ENCODE measurements at places on chromosomes 7 and 10. TPM values are rescaled to one million over a fixed set of nuclear protein-coding genes. Genes with fewer than 3 reads are reported as not detected.

DNA sequence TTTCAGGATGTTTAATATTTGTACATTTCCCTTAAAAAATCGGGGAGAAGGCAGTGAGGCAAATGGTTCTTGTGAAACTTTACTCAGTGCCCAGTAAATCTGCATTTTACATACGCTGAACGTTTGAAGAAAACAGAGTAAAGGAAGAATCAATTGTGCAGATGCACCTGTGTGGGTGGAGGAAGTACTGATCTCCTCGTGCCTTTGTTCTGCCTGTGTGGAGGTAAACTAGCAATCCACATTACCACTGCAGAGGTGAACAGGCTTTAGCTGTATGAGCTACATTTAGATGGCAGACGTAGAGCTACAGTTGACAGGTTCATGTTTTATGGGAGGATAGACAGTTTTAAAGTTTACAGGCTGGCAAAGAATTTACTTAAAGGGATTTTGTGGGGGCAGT, 62.7 kb upstream of the VIPR2 start:
- no peak for DNase-seq
- H3K4me1 ChIP-seq: no peaks in the 10 kb centered on the region
- no peak overlapping the region for H3K27ac ChIP-seq
- H3K4me3 ChIP-seq: no peak overlapping the region
- no peaks in the 10 kb centered on the region for H3K27me3 ChIP-seq

DNA sequence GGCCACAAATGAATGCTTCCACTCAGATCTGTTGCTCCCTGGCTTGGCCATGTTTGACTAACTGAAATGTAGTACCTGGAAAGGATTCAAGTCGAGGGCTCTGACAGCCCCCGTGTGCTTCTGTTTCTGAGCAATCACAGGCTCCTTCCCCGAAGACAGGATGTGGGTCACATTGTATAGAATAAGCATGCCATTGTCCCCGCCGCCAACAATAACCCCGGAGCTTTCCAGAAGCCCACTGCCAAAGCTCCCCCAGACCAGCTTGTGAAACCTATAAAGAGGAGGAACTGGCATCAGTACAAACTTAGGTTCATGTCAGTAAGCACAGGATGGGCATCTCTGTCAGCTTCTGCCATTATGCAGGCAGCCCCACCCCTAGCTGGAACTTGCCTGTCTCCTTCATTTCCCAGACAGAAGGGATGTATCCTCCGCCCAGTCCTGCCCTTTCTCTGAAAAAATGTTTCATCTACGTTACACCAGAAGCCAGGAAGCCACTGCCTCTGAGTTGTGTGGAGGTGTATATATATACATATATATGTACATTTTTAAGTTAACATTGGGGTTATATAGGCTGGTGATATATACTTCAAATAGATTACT, 10.3 kb downstream of the SEC31B start:
- H3K36me3 ChIP-seq: no peaks in the 10 kb centered on the region
- no peak for DNase-seq
- H3K4me3 ChIP-seq: no peak overlapping the region
- no peaks in the 10 kb centered on the region for H3K4me1 ChIP-seq
- no peak overlapping the region for H3K27ac ChIP-seq
- no peaks in the 10 kb centered on the region for H3K27me3 ChIP-seq

DNA sequence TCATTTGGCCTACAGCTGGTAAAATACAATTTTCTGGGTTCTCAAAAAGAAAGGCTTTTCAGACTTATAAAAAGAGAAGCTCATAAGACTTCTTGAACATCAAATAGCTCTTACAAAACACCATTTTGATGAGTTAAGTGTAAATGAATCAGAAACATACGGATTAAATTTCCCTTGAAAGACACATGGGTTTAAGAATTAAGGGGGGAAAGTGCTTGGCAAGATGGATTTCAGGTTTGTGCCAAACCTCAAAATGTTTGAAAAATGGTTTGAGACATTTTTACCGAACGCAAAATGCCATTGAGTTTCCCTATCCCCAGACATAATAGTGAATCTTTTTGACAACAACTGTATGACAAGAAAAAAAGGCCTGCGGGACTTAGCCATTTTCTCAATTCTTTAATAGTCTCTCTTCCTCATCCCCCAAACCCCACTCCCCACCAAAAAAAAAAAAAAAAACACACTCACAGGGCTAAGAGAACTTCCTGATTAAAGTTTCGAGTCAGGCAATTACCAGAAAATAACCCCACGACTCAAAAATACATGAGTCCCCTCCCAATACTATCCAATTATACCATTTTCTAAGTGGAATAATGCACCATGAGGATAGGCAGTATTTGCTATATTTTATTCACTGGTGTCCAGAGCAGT, 260.1 kb downstream of the TRIL start:
- H3K4me3 ChIP-seq: no peak overlapping the region
- DNase-seq: no peak
- no peak overlapping the region for H3K27ac ChIP-seq

DNA sequence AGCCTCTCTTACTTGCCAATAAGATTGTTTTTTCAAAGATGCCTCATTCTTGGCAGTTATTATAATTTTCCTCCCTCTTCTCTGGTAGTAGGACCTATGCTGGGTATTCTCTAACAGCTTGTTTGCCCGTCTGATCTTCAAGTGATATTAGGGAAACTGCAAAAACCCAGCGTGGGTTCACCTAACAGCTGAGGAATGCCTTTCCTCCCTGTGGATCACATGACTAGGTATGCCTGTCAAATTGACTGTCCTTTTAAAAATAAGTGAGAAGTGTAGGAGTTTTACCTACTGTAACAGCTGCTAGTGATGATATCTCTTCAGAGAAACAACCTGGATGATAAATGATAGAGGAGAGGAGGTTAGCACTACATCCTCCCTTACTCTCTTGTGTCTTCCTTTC, 22.0 kb downstream of the HECTD2 start:
- no peak overlapping the region for H3K27ac ChIP-seq
- no peaks in the 10 kb centered on the region for H3K4me1 ChIP-seq
- DNase-seq: no peak
- H3K4me3 ChIP-seq: no peak overlapping the region
- H3K27me3 ChIP-seq: no peaks in the 10 kb centered on the region

- no peaks in the 10 kb centered on the region for H3K36me3 ChIP-seq
- peaks cover 48% of the 10 kb centered on the region for H3K4me1 ChIP-seq
- peak overlapping the region; percentile 91 for H3K27ac ChIP-seq
- DNase-seq: no peak
Observed at GRCh38 chr7:76294344-76295024, 8.0 kb upstream of the HSPB1 start.

GRCh38 chr7:112995059-112995824, 91.4 kb downstream of the GPR85 start:
- H3K36me3 ChIP-seq: no peaks in the 10 kb centered on the region
- H3K4me3 ChIP-seq: no peak overlapping the region
- H3K27me3 ChIP-seq: no peaks in the 10 kb centered on the region
- no peaks in the 10 kb centered on the region for H3K4me1 ChIP-seq

DNA sequence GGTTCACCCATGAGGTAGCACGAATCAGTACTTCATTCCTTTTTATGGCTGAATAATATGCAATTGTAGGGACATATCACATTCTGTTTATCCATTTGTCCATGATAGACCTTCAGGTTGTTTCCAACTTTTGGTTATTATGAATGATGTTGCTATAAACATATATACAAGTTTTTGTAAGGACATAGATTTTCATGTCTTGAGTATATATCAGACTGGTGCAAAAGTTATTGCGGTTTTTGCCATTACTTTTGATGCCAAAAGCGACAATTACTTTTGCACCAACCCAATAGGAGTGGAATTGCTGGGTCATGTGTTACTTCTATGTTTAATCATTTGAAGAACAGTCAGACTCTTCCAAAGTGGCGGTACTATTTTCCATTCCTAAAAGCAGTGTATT, 361.5 kb downstream of the RPS24 start:
- no peak overlapping the region for H3K27ac ChIP-seq
- H3K4me3 ChIP-seq: no peak overlapping the region
- H3K4me1 ChIP-seq: no peaks in the 10 kb centered on the region
- no peak for DNase-seq
- peaks cover 14% of the 10 kb centered on the region for H3K27me3 ChIP-seq
- H3K36me3 ChIP-seq: no peaks in the 10 kb centered on the region

DNA sequence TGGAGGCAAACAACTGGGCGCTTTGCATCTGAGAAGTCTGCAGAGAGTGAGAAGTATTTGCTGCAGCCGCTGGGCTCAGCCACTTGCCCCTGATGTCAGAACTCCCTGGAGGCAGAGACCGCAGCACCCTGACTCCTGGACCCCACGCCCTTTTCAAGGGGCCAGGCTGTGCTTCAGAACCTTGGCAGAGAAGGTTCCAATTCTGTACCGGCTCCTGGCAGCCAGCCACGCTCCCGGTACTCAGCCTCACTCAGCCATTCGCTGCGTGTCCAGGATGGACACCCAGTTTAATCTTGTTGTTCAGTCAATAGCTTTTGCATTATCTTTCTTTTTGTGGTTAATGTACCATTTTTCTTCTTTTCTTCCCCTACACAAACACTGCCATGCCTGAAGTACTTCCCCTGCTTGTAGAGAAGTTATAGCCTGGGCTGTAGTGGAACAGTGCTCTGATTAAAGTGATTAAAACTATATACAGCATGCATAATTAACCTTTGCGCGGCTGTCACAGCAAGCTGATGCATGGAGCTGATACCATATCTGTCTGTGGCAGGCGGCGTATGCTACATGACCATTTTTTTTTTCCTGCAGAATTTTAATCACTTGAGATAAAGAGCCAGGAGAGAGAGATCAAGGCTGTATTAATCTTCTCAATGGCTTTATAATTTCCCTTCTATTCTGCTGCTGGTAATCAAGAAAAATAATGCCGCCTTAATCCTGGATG, 578.5 kb downstream of the SDK1 start:
- H3K4me3 ChIP-seq: no peak overlapping the region
- H3K36me3 ChIP-seq: no peaks in the 10 kb centered on the region
- no peaks in the 10 kb centered on the region for H3K4me1 ChIP-seq
- DNase-seq: no peak

GRCh38 chr7:36283181-36283580, 106.5 kb upstream of the ANLN start:
- H3K27me3 ChIP-seq: no peaks in the 10 kb centered on the region
- no peak for DNase-seq
- H3K27ac ChIP-seq: peak overlapping the region; percentile 99
- 0 out of 2 replicates have a peak, but pooled peaks cover 3% of the 10 kb centered on the region for H3K36me3 ChIP-seq
- H3K4me1 ChIP-seq: peaks cover 99% of the 10 kb centered on the region

DNA sequence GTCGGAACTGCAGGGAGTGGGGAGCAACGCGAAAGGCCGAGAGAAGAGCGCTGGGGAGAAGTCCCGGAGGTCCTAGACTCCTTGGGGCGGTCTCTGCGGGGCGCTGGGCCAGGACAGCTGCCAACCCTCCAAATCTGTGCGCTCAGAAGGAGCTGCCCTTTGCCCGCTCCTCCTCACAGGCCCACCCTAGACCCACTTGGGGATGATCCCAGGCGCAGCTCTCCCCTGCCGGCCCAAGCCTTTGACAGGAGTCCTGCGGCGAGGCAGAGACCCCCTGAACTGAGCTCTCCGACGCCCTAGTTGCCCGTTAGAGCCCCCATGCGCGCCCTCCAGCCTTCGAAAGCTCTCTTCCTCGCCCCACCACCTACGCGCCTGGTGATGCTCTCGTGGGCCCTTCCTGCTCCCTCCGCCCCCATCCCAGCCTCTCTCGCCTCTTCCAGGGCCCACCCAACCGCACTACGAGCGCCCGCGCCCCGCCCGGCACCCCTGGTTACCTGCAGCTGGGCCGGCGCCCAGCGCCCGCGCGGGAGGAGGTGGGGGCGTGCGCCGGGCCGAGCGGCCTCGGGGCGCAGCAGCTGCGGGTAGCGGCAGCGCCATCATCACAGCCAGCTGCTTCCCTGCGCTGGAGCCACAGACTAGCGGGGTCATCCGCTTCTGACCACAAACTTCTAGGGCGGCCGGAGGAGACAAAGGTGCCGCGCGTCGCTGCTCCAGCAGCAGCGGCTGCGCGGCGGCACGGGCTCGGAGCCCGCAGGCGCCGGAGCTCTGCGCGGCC, 353.4 kb downstream of the DNAJB6 start:
- H3K4me3 ChIP-seq: peak overlapping the region; percentile 69
- H3K27ac ChIP-seq: no peak overlapping the region
- H3K27me3 ChIP-seq: peaks cover 3% of the 10 kb centered on the region
- no peaks in the 10 kb centered on the region for H3K4me1 ChIP-seq

GRCh38 chr7:141386881-141387280, 164.3 kb upstream of the AGK start:
- DNase-seq: no peak
- H3K27ac ChIP-seq: no peak overlapping the region
- no peaks in the 10 kb centered on the region for H3K27me3 ChIP-seq
- H3K36me3 ChIP-seq: no peaks in the 10 kb centered on the region
- no peak overlapping the region for H3K4me3 ChIP-seq

DNA sequence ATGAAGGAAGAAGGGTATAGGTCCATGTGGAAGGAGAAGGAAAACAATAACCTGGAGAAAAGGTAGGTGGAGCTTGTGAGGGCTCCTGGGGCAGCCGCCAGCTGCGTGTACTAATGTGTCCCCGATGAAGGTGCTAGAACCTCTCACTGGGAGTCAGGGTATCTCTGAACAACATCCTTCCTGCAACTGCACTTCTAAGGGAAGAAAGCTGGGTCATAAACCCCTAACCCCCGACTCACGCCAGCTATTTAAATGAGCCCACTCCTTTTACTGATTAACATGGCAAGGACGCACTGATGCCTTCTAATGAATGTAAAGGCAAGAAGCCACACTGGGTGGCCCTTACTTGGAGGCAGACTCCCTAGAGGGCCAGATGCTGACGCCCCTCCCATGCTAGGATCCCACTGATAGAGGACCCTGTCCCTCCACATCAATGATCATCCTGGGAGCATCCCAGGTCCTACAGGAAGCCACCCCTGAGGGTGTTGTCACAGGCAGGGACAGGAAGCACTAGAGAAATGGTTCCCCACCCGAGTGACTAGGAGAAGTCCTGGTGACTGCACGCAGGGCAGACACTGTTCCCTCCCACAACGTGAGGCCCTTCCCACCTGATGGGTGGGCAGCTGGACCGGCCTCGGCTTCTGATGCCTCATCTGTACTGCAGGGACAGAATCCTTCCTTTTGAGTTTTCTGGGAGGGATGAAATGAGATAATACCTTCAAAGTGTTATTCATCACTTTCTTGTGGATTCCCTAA, 20.4 kb downstream of the JCAD start:
- DNase-seq: no peak
- no peak overlapping the region for H3K4me3 ChIP-seq
- no peaks in the 10 kb centered on the region for H3K36me3 ChIP-seq
- H3K4me1 ChIP-seq: no peaks in the 10 kb centered on the region

DNA sequence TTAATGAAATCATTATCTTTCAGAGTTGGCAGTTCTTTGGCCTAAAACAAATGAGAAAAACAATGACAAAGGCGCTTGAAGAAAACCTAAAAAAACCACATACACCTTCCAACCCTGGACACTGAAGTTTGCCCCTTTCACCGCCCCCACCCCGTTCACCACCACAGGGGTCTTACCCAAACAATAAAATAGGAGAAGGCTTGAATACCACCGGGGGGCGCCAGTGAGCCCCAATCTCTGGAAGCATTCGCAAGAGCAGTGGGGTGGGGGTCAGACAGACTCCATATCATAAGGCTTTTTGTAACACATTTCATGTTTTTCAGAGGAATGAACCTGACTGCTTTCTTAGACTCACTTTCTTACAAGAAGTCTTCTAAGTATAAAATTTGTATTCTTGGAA, 163.6 kb downstream of the PIP4K2A start:
- no peak overlapping the region for H3K4me3 ChIP-seq
- H3K36me3 ChIP-seq: no peaks in the 10 kb centered on the region
- no peak for DNase-seq
- no peaks in the 10 kb centered on the region for H3K4me1 ChIP-seq
- H3K27ac ChIP-seq: no peak overlapping the region

SEMA3E gene
- 7.3 TPM for total RNA-seq

HABP2 gene
- total RNA-seq: 0.13 TPM

PRKG1 gene
- total RNA-seq: 0.92 TPM

AUTS2 gene
- 2.5 TPM for total RNA-seq

ACTL6B gene
- total RNA-seq: not detected

LLCFC1 gene
- not detected for total RNA-seq

ADAMTS14 gene
- total RNA-seq: 0.67 TPM

CLDN12 gene
- 25.5 TPM for total RNA-seq

PANK1 gene
- total RNA-seq: 11.0 TPM
